ENCODE measurements at places on chromosomes 4 and X.

GRCh38 chrX:53440101-53440500 lies 5.9 kb upstream of the HSD17B10 start:
- no peak for DNase-seq

- no peak for DNase-seq
These were observed 6.0 kb upstream of the BCORL1 start for GRCh38 chrX:129976441-129976840.

GRCh38 chr4:124486423-124486822 lies 226.1 kb downstream of the ANKRD50 start:
- DNase-seq: no peak

DNA sequence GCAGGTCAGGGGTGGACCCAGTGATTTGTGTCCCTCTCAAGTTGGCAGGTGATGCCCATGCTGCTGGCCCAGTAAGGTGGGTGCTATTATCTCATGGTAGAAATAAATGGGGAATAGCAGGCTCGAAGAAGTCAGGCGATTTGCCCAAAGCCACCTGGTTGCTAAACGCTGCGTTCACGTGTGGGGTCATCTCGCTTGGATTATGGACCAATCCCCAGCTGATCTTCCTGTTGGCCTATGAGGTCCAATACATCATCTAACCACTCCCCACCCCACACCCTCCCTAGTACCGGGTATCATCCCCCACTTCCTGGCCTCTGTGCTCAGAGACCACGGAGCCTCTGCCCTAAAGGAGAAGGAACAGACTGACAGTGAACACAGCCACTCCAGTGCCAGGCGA lies 18.3 kb upstream of the MSX1 start:
- DNase-seq: no peak

- no peak for DNase-seq
These were observed 37.8 kb upstream of the TACR3 start for GRCh38 chr4:103757631-103758030.

- no peak for DNase-seq
These were observed 11.8 kb downstream of the FAM184B start for GRCh38 chr4:17769406-17770174.

DNA sequence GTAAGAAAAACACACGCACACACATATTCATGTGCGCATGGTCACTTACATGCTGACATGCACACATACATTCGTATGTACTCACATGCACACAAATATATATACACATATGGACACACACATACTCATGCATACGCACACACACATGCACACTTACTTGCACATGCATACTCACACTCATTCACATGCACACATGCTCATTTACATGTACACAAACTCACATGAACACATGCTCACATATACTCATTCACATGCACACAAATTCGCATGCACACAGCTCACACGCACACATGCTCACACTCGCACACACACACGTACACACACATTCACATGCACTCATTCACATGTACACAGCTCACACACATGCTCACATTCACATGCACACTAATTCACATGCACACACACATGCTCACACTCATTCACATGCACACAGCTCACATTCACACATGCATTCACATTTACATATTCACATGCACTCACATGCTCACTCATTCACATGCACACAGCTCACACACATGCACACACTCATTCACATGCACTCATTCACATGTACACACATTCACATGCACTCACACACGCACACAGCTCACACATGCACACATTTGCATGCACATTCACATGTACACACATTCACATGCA lies 276.1 kb downstream of the DHRSX start:
- no peak for DNase-seq

DNA sequence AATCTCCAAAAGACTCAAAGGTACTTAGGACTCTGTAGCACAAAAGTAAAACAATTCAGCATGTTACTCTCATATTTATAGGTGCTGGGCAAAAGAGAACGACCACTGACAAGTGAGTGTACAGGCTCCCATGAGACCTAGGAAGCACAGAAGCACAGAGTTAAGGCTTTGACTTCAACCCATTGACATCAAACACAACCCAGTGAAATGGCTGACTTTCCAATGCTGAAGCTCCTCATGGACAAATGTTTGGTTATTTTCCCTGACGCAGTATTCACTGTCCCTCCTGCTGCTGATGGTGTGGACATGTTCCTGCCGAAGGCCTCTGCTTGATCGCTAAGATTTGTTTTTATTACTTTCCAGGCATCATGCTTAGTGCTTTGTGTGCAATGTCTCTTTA lies 148.7 kb downstream of the TSPAN5 start:
- no peak for DNase-seq

DNA sequence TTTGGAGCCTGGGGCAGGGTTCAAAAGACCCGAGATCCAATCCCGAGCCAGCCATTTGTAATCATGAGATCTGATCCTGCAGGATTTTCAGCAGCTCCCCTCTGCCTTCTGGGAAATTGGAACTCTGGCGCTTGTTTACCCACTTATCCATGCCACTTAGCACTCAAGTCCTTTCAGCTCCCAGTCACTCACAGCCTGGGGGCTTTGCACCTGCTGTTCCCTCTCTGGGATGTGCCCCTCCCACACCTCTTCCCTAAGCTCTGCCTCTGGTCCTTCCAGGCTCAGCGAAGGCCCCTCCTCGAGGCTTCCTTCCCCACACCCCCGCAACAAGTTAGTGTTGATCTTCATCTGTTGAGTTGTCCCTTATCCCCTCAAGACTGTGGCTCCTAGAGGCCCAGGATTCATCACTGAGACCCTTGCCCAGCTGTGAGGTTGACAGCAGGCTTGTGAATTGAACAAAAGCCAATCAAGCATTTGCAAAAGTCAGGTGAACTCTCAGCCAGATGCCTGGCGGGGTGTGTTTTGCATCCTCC lies 99.1 kb upstream of the AFAP1 start:
- DNase-seq: no peak

DNA sequence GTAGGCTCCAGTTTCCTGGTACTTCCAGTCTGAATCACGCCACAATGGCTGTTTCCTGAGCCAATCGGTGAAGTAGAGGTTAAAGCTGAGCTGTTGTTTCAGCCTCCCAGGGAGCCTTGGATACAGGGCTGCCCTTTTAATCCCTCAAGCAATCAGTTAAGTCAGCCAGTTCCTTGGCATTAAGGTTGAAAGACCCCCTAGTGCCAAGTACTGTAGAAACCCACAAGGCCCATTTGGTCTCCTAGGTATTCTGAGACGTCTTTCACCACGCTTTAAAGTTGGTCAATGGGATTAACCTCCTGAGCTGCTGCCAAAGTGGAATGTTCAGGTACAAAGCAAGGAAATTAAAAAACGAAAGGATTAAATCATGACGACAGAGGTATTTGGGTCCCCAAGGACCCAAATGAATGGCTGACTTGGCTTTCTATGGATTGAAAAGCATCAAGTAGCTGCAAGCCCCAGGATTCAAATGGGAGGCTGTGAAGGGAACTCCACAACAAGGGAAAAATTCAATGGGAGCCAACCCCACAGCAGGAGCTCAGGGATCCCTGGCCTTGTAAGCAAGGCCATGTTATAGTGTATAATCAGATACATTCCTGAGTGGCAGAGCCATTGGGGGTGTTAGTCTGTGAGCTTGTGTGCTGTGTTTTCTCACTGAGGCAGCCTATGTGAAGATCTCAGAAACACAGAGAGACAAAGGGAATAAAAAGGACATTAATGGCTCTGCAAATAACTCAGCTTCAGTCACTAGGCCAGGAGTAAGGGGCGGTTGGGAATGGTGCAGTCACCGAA lies 86.0 kb downstream of the ATG4A start:
- DNase-seq: peak; percentile 42

DNA sequence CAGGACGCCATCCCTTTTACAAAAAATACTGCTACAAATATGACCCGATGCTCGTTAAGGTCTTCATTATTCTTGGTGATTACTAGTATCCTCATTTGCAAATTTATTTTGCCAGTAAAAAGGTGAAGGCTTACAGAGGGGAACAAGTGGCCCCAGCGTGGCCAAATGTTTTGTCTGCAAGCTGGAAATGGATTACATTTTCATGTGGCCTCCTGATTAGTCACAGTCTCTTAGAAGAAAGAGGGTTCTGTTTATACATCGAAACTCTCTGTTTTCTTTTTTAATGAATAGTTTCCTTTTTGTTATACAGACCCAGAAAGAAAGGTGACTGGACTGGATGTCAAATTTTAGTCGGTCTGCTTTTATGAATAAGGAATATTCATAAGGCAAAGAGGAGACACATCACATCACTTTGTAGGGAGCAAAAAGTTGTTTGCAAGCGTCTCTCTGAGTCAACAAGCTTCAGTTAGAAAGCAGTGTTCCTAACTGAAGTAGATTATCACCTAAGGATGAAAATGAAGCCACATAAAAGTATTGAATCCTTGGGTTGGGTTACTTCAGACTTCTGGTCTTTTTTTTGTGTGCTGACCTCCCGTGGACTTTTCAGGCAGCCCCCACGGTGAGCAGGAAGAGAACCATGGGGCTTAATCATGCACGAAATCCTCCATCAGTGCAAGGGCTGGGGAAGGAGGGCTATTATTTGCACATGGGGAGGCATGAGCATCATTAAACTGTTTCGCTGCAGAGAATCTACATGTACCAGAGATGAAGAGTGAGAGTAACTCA lies 125.6 kb downstream of the ARSF start:
- peak; percentile 1 for DNase-seq

DNA sequence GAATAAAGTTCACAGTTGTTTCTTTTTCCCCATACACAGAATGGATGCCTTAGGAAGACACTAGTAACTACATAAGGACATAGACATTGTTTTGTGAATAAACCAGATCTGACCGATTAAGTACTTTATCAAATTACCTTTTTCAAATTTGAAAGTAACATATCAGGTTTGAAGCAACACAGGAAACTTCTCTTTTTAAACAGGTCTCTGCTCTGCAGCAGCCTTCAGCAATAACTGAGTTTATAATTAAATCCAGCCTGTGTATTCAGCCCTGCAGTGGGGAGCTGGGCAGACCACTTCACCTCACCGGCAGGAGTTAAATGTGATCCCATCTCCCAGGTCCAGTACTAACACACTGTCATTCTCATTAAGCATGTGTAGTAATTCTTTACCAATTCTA lies 68.3 kb upstream of the ATOH1 start:
- no peak for DNase-seq

GRCh38 chr4:1043162-1043561 lies 31.7 kb downstream of the FGFRL1 start:
- no peak for DNase-seq

DNA sequence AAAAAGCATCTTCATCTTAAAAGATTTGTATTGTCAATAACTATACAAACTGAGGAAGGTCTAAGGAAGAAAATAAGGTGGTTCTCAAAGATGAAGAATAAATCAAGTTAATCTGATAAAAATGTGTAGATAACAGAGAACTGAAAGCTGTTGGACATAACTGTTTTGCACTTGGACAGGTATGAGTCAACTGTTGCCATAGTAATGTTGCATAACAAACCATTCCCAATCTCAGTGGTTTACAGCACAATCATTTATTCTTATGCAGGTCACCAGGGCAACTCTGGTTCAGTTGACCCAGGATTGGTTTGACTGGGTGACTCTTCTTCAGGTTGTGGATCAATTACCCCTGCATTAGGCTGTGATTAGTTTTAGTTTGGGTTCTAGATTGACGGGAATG lies 2197.7 kb downstream of the ARAP2 start:
- DNase-seq: peak; percentile 83

- DNase-seq: peak; percentile 31
These were observed 74.6 kb upstream of the NEIL3 start for GRCh38 chr4:177235026-177235425.

GRCh38 chr4:173494013-173494970 lies 35.7 kb downstream of the HAND2 start:
- DNase-seq: peak; percentile 82

DNA sequence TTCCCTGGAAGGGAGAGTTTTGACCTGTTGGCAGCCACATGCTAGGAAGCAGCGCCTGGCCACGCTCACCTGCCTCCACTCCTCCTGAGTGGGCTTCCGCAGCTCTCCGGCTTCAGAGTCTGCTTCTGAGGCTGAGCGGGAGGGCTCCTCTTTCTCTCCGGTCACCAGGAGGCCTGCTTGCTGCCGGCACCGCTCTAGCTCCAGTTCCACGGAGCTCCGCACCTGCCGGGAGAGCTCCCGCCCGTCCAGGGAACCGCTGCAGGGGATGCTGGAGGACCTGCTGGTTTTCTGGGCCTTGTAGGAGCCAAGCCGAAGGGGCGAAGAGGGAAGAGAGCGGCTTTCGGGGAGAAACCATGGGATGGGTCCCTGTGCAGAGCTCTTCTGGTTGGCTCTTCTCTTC lies 26.0 kb downstream of the PPEF2 start:
- DNase-seq: no peak

GRCh38 chrX:4844376-4844775 lies 1130.9 kb upstream of the PRKX start:
- no peak for DNase-seq

DNA sequence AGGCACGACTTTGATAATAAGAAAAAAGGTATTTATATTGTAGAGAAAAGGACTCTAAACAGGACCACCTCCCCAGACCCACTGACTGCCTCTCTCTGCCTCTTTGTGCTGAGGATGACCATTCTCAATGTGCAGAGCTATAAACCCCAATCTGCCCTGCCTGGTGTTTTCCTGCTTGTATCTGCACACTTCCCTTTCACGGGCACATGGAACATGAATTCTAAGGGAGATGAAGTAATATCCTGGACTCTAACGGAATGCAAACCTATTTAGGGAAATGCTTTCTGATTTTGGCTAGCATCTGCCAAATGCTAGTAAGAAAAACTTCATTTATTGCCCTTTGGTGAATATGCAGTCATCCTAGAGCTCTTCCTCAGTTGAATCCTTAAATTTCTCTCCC lies 2.4 kb downstream of the DIPK2B start:
- DNase-seq: no peak

GRCh38 chr4:136113921-136114320 lies 1418.4 kb downstream of the PCDH18 start:
- no peak for DNase-seq

DNA sequence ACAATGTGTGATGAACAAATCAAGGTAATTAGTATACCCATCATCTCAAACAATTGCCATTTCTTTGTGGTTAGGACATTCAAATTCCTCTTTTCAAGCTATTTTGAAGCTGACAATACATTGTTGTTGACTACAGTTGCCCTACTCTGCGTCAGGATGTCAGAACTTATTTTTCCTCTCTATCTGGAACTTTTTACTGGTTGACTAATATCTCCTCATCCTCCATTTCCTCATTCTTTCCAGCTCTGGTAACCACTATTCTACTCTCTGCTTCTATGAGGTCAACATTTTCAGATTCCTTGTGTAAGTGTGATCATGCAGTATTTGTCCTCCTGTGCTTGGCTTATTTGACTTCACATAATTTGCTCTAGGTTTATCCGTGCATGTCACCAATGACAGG lies 240.5 kb upstream of the HS3ST1 start:
- DNase-seq: peak; percentile 98

GRCh38 chr4:77308843-77309242 lies 151.8 kb downstream of the CCNG2 start:
- peak; percentile 51 for DNase-seq

GRCh38 chr4:181952478-181952877 lies 290.7 kb upstream of the TENM3 start:
- DNase-seq: peak; percentile 92

- peak; percentile 37 for DNase-seq
These were observed 6.1 kb upstream of the ABRAXAS1 start for GRCh38 chr4:83490876-83491450.
